ENCODE measurements at places on chromosomes 13 and 19. TPM values are rescaled to one million over a fixed set of nuclear protein-coding genes. Genes with fewer than 3 reads are reported as not detected.

TEX101 gene
- total RNA-seq = not detected

BTBD2 gene
- 51.7 TPM for total RNA-seq

ZNF208 gene
- total RNA-seq = 0.34 TPM

NKPD1 gene
- 0.37 TPM for total RNA-seq

NLRP5 gene
- total RNA-seq = not detected

IGFL1 gene
- not detected for total RNA-seq

ADAMTSL5 gene
- 0.19 TPM for total RNA-seq

PCDH20 gene
- 0.17 TPM for total RNA-seq

FCER2 gene
- not detected for total RNA-seq

CPB2 gene
- not detected for total RNA-seq

ZNF625 gene
- total RNA-seq = 11.5 TPM

TMEM147 gene
- total RNA-seq = 68.8 TPM

Measured in dermis blood vessel endothelial cell (primary cell).